ENCODE measurements at places on chromosomes 6 and 20.

GRCh38 chr6:144722925-144723324, 437.8 kb downstream of the UTRN start:
- DNase-seq = no peak

DNA sequence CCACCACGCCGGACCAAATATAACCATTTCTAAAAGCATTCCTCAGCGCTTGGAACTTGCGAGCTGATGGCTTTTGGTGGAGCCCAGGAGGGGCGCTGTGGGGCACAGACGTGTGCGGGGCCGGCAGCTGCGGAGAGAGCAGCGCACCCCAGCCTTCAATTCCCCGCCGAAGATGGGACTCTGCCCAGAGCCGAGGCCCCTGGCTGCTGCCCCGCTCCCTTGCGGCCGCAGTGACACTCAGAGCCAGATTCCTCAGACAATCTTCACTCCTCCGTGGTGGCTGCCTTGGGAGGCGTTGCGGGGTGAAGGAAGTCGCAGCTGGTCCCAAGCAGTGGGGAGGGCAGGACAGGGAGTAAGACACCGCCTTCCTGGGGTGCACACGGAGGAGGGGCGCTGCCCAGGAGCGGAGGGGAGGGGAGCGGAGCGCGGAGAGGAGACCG, 87.7 kb downstream of the TMEM242 start:
- peak; percentile 27 for DNase-seq

DNA sequence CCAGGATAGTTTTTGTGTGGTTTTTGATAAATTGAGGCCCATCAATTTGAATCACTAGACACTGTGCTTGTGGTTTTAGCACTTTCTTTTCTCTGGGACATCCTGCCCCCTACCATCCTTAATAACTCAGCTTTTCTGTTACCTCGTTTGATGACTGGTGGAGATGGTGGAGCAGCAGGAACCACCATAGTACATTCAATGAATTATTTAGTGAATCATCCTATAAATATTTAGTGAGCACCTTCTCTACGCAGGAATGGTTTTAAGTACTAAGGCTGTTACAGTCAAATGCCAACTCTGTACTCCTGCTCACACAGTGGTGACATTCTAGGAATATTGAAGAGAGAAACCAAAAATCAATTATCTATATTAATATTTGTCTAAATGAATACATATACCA, 585.2 kb downstream of the HAO1 start:
- no peak for DNase-seq

- DNase-seq = no peak
Measured at GRCh38 chr6:150910561-150910960, 45.1 kb downstream of the MTHFD1L start.

GRCh38 chr6:161407581-161407980, 133.7 kb upstream of the AGPAT4 start:
- no peak for DNase-seq

DNA sequence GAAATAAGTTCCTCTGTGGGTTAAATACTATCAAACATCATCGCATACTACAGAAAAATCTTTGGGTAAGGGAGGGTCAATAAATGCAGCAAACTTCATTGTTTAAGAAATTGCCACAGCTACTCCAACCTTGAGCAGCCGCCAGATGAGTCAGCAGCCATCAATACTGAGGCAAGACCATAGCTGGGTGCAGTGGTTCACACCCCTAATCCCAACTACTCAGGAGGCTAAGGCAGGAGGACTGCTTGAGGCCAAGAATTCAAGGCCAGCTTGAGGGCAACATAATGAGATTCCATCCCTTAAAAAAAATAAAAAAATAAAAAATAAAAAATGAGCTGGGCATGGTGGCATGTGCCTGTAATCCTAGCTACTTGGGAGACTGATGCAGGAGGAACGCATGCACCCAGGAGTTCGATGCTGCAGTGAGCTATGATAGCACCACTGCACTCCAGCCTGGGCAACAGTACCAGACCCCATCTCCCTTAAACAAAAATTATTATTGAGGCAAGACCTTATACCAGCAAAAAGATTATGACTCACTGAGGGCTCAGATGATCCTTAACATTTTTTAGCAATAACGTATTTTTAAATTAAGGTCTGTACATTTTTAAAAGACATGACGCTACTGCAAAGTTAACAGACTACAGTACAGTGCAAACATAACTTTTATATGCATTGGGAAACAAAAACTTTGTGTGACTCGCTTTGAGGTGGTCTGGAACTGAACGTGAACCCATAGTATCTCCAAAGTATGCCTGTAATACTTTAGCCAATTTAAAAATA, 8.8 kb downstream of the SRPK1 start:
- no peak for DNase-seq

DNA sequence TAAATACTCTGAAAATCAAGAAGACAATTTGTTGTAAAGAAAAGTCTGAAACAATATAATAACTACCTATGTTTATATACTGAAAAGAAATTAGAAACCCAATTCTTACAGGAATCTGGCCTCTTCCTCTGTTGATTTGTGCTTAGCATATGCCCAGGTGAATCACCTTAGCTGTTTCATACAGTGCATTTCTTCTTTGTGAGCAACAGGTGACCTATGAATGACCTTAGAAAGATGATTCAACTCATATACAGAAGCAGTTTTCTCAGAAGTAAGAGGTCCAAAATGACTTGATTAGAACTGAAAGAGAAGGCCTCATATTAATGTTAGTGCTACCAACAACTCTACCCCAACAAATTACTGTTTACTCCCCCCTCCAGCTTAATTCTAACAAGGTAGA, 419.5 kb upstream of the ID4 start:
- DNase-seq = no peak

- DNase-seq = no peak
Measured at GRCh38 chr6:169173532-169174268, 79.9 kb downstream of the THBS2 start.

- no peak for DNase-seq
Measured at GRCh38 chr6:52937908-52938307, 28.4 kb upstream of the GSTA3 start.

GRCh38 chr6:147829418-147829817, 320.9 kb downstream of the SAMD5 start:
- DNase-seq = no peak

DNA sequence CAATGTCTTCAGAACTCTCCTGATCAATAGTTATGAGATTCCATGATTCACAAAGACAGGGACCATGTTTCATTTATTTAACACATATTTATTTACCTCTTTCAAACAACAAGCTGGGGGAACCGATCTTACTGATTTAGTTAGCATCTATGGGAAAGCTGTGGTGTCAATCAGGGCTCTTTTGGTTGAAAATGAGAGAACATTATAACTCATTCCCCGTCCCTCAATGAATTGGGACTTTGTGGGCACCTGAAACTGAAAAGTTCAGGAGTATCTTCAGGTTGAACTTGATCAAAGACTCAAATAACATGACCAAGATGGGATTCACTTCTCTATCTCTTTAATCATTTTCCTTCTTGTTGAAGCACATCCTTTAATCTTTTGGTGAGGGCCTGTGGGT, 67.4 kb downstream of the CHMP4B start:
- DNase-seq = no peak

GRCh38 chr6:35722121-35722761, 14.6 kb upstream of the ARMC12 start:
- no peak for DNase-seq

GRCh38 chr20:20827992-20828597, 115.7 kb upstream of the RALGAPA2 start:
- no peak for DNase-seq

DNA sequence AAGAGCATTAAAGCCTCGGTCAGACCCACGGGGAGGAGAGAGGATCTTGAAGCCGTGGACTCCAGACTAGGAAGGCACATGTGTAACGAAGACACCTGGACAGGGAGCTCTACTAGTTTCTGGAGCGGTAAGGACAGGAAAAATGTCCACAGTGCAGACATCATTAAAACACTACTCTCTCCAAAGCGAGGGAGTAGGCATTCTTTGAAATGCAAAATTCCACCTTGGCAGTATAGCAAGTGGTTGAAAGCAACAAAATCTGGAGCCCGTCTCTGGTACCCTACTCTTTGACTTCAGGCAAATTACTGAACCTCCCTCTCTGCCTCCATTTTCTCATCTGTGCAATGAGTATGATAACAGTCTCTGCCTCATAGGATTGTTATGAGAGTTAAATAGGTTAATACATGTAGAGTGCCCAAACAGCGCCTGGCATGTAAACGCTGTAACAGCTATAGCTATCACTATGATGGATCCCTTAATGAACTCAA, 408 bp upstream of the CRIP3 start:
- no peak for DNase-seq

- no peak for DNase-seq
Measured at GRCh38 chr6:26064619-26065257, 22.5 kb upstream of the HFE start.

GRCh38 chr20:61887596-61888093, 178.0 kb downstream of the TAF4 start:
- no peak for DNase-seq

DNA sequence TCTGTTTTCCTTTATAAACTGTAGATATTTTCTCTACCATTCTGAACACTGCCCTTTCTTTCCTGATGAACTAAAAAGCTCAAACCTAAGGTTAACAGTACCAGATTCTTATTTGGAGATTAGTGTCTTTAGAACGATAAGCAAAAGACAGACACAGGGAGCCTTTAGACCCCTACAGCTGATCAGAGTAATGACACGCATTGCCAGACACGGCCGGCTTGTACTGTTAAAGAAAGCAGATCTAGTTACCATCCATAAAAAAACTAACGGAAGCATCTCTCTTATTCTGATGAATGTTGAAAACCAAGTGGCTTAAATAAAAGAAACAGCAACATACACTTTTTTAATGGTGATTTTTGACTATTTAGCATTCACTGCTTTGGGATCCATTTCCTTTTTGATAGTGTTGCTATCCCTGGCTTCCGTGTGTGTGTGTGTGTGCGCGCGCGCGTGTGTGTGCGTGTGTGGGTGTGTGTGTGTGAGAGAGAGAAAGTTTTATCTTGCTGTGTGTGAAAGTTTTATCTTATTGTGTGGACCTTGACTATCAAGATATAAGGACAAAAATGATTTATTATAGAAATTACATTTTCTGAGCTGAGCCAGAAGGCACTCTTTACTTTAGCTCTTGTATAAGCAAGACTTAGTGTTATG, 95.6 kb upstream of the SLC35B3 start:
- no peak for DNase-seq

DNA sequence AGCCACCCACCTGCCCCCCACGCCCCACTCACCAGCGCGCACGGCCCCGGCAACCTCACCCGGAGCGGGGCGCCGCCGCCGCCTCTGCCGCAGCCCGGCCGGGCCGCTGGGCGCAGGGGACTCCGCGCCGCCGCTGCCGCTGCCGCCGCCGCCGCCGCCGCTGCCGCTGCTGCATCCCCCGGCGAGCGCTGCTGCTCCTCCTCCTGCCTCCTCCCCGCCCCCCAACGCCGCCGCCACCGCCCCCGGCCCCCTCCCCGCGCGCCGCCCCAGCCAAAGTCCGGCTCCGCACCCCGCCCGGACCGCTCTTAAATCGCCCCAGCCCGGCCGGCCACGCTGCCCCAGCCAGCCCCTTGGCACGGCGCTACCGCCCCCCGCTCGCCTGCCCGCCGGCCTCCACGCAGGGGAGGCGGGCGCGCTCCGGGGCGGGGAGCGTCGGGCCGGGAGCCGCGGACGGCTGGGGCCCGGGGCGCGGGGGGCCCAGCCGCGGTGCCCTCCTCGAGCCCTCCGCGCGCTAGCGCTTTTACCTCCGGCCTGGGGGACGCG, at the start of gene SULF2:
SULF2 (minus strand) TSS at position 171 of the 543 bp plus-strand sequence. CDS start 28,118 bp downstream, outside the sequence.
- DNase-seq = no peak

DNA sequence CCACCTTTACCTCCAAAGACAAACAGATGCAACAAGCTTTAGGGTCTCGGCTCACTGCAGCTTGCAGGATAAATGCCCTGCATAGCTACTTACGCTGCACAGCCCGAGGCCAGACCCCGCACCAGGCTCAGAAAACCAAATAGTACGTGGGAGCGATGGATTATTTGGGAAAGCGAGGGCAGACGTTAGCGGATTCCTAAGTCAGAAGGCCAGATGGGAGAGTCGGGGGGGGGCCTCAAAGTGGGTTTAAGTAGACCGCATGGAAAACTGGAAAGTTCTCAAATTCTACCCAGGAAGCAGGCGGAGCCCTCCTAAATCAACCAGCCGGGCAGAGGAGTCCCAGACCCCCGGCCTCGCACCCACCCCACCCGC, 382 bp downstream of the SFT2D1 start:
- no peak for DNase-seq

DNA sequence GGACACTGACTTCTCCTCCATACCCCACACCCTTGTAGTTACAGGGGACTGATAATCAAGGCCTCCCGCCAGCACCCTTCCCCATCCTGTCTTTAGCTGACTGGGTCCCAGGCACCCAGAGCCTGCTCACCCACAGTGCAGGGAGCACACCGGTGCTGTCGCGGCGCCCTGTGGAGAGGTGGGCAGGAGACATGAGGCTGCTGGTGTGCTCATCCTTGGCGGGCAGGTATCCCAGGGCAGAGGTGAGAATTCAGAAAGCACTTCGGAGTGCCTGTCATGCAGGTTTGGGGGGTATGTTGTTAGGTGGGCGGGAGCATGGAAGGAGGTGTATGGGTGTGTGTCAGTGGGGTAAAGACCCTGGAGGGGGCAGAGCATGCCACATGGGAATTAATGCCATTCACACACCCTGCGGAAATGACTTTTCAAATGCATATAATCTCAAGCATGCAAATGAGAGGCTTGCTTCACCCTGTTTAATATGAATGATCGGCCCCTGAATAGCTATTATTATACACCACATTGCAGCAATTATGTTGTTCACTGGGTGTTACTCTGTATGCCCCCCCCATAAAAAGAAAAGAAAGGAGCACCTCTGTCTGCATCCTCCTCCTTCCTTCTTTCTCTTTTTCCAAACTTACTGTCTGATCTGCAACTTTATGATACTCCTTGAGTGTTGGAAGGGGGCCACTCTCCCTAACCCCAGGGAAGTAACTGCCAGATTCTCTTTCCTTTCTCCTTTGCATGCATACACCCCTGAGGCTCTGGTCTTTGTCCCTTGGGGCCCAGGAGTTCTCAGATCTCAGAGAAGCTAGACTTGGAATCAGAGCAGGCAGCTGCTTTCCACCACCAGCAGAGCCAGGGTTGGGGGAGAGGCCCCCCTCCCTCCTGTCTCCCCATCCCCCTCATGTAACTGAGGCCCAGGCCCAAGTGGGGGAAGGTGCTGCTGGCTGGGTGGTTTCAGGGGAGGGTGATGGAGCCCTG, 16.0 kb downstream of the FOXP4 start:
- no peak for DNase-seq

- no peak for DNase-seq
Measured at GRCh38 chr6:10759312-10759839, 11.8 kb downstream of the TMEM14B start.

DNA sequence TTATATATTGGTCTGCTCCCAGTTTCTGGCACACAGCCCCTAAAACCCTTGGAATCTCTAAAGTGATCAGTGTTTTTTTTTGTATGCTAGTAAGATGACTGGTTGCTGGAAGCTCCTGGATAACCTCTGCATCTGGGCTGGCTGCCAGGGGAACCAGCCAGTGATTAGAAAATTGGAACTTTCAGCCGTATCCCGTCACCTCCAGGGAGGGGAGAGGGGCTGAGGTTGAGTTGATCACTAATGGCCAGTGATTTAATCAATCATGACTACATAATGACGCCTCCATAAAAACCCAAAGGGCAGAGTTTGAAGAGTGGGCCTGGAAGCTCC, 48.0 kb upstream of the NOP56 start:
- no peak for DNase-seq

- no peak for DNase-seq
Measured at GRCh38 chr20:25341716-25342680, 48.6 kb downstream of the ABHD12 start.

- DNase-seq = no peak
Measured at GRCh38 chr20:856361-856775, 22.9 kb downstream of the FAM110A start.
